Aorta (tissue), 5 donors: ENCODE measurements at places on chromosomes 13 and 19. TPM values are rescaled to one million over a fixed set of nuclear protein-coding genes. Genes with fewer than 3 reads are reported as not detected.

DNA sequence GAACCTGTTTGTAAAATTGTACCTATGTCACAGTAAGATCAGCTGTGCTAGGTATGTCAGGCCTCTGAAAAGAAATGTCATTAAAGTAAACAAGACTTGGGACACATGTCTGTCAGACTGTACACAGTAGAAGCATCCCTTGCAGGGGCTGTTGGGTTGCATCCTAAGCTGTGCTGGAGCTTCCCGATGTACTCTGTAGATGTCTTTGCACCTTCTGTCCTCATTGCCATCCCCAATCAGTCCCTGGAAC lies 48.7 kb upstream of the GPR183 start:
- peaks cover 1% of the 10 kb centered on the region for H3K36me3 ChIP-seq
- no peaks in the 10 kb centered on the region for H3K4me1 ChIP-seq
- DNase-seq: no peak
- no peaks in the 10 kb centered on the region for H3K27me3 ChIP-seq
- no peak overlapping the region for H3K4me3 ChIP-seq
- peak overlapping the region; percentile 2 for H3K27ac ChIP-seq

GRCh38 chr13:91357613-91358386 lies 10.3 kb downstream of the MIR17HG start:
- H3K36me3 ChIP-seq: no peaks in the 10 kb centered on the region
- H3K27me3 ChIP-seq: no peaks in the 10 kb centered on the region
- no peak for DNase-seq
- H3K4me3 ChIP-seq: no peak overlapping the region

- no peak for DNase-seq
- no peaks in the 10 kb centered on the region for H3K27me3 ChIP-seq
- no peak overlapping the region for H3K4me3 ChIP-seq
- no peak overlapping the region for H3K27ac ChIP-seq
- no peaks in the 10 kb centered on the region for H3K4me1 ChIP-seq
- H3K36me3 ChIP-seq: no peaks in the 10 kb centered on the region
Measured at GRCh38 chr13:78679329-78679728, 20.4 kb upstream of the OBI1 start.

- DNase-seq: no peak
- peaks cover 2% of the 10 kb centered on the region for H3K27me3 ChIP-seq
- H3K4me3 ChIP-seq: no peak overlapping the region
- no peak overlapping the region for H3K27ac ChIP-seq
- H3K4me1 ChIP-seq: no peaks in the 10 kb centered on the region
Measured at GRCh38 chr13:99974939-99975561, 3.5 kb upstream of the ZIC5 start.

DNA sequence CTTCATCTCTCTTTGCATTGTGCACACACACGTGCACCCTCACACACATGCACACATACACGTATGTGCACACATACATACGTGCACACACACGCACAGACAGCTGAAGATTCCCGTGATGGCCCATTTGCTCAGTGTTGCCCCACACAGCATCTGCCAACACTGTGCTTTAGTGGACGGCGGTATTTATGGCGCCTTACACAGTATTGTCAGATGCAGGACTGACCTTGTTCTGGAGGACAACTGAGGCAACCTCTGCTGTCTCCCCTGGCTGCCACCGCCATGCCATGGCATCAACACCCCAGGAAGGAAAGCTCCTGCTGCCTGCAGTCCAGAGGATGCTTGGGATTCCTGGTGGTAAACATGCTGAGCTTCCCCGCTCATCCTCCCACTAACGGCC lies 316.4 kb downstream of the TEX29 start:
- no peaks in the 10 kb centered on the region for H3K27me3 ChIP-seq
- no peaks in the 10 kb centered on the region for H3K4me1 ChIP-seq
- H3K27ac ChIP-seq: no peak overlapping the region
- H3K36me3 ChIP-seq: no peaks in the 10 kb centered on the region

- no peaks in the 10 kb centered on the region for H3K4me1 ChIP-seq
- H3K36me3 ChIP-seq: no peaks in the 10 kb centered on the region
- H3K4me3 ChIP-seq: no peak overlapping the region
- H3K27ac ChIP-seq: no peak overlapping the region
- no peaks in the 10 kb centered on the region for H3K27me3 ChIP-seq
- DNase-seq: no peak
Measured at GRCh38 chr13:90926459-90926858, 421.0 kb upstream of the MIR17HG start.

GRCh38 chr19:50190439-50190891 lies 13.0 kb upstream of the MYH14 start:
- no peaks in the 10 kb centered on the region for H3K36me3 ChIP-seq
- H3K27ac ChIP-seq: no peak overlapping the region
- no peaks in the 10 kb centered on the region for H3K27me3 ChIP-seq
- no peaks in the 10 kb centered on the region for H3K4me1 ChIP-seq
- H3K4me3 ChIP-seq: no peak overlapping the region

ZNF726 gene
- 1.7 TPM for total RNA-seq

NXNL1 gene
- total RNA-seq: not detected

FLT1 gene
- total RNA-seq: 32.8 TPM

POLR1G gene
- 3.5 TPM for total RNA-seq

GPC5 gene
- total RNA-seq: 1.5 TPM
